Inflammatory macrophage treated with lipopolysaccharide for 1 hour (primary cell): ENCODE measurements at places on chromosomes 2 and 18.

- no peak for DNase-seq
Measured at GRCh38 chr2:50591642-50592041, 440.3 kb downstream of the NRXN1 start.

- no peak for DNase-seq
Measured at GRCh38 chr2:232941912-232942594, 71.0 kb downstream of the NGEF start.

DNA sequence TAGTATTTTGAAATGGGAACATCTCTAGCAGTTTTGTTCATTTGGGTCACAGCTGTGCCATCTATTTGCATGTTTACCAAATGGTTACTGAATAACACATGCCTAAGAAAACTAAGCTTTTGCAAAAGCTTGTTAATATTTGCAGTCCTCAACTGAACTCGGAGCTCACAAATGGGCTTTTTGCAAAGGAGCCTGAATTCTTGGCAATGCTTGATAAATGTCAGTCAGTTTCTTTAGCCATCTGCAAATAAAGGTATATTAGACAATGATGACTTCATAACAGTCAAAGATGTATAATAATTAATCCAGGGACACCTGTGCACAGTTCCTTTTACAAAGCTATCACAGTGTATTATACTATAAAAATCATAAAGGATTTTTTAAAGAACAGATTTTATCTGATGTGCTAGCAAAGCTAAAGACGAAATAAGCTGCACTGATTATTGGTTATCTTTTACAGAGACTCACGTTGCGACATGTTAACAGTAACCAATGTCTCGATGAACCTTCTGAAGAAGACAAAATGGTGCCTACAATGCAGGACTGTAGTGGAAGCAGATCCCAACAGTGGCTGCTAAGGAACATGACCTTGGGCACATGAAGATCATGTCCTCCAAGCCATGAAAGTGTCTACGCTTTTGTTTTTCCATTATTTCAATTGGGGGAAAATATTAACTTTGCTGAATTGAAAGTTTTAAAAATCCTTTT is 248.4 kb upstream of the KCNJ3 start:
- DNase-seq: no peak

DNA sequence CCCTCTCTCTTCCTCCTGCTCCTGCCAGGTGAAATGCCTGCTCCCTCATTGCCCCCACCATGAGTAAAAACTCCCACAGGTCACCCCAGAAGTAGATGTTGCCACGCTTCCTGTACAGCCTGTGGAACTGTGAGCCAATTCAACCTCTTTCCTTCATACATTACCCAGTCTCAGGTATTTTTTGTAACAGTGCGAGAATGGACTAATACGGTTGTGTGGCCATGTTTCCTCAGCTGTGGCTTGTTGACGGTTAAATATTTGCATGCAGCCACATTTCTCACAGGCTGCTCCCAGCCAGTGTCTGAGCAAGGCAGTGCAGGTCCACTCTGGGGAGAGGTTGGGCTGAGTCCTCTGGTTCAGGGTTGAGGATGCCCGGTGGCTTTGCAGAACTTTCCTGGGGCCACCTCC is 27.8 kb upstream of the COPS8 start:
- no peak for DNase-seq

DNA sequence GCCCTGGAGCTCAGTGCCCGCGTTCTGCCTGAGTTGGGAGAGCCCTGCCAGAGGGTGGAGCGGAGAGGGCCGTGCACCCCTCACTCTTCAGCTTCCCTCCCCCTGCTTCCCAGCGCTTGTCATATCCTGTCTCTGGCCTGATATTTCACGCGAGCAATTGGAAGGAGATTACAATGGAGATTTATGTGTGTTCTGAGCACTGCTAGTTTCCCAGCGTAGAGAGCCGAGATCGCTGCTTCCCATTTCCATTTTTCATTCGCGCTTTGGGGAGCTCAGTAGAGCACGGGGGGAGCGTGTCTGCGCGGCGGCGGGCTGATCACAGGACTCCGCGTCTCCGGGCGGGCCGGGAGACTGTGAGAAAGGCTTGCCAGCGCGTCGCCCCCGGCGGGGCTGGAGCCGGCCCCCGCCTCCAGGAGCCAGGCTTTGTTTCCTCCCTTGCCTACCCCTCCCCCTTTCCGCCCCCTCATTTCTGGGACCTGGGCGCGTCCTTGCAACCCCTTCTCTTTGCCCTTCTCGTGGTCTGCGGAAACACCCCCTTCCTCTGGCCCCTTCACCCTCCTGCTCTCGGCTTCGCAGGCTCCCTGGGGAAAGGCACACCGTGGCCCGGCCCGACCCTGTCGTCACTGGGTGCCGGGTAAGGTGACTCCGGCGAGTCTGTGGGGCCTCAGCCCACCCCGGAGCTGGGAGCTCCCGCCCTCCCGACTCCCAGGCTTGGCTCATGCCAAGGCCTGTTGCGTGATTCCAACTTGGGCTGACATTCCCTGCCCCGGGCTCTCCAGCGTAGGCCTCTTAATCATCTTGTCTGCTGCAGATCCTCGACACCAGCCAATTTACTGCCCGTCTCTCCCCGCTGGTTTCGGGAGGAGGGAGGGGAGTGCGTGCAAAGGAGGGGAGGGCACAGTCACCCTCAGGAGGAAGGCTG is 5.8 kb downstream of the DLX2 start:
- no peak for DNase-seq

DNA sequence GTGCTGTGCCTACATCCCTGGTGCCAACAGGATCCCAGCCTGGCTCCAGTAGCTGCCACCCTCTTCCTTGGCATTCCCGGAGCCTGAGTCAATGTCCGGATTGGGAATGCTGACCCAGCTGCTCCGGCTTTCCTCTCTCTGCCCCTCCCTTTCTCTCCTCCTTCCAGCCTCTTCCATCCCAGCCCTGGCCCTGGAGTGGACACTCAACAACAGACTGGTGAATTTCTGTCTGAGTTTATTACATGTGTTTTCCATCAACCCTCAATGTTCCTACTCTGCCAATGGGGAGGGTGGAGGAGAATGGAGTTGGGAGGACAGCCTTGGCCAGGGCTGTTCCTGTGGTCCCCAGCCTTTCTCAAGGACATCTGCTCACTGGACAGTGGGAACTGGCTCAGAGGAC is 917 bp upstream of the PRKAG3 start:
- DNase-seq: no peak
